ENCODE measurements at places on chromosomes 3 and 15.

DNA sequence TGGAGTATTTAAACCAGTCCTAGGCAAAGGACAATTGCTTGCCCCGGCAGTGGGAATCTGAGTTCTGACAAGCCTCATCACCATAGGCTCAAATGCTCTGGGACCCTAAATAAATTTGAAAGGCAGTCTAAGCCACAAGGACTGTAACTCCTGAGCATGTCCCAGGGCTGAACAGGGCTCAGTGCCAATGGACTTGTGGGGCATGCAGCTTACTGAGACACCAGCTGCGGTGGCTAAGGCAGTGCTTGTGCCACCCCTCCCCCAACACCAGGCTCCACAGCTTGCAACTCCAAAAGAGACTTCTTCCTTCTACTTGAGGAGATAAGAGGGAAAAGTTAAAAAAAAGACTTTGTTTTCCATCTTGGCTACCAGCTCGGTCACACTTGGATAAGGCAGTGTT is 289.7 kb upstream of the DCBLD2 start:
- DNase-seq = no peak

GRCh38 chr15:85826756-85827515 is 32.2 kb upstream of the KLHL25 start:
- DNase-seq = no peak

DNA sequence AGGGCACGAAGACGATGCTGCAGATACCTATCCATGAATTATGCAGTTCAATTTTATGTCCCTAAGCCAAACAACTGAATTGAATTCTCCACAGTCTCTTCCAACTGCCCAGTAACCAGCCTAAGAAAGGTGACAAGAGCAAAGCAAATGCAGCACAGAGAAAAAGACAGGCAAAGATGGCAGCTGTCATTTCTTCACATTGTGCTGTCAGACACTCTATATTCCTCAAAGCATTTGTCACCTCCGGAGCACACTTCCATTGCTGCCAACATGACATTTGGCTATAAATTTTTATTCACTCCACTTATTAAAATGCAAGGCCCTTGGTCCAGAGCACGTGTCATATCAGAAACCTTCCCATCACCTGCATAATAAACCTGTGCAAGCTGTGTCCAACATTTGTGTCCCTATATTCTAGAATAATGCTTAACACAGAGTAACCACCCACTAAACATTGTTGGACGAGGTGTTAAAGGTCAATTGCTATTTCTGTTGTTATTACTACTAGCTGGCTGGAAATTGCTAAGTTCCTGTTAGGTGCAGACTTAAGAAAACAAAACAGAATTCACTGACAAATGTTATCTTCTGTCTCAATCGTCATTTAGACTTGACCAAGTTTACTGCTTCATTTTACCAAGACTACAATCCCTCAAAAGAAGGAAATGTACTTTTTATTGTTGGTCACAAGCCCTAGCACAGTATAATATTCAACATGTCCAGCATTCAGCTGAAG is 89.7 kb downstream of the MAGI1 start:
- no peak for DNase-seq

- no peak for DNase-seq
These were observed 25.1 kb downstream of the VPS39 start for GRCh38 chr15:42182961-42183360.

GRCh38 chr15:40853241-40853890 is 9.5 kb downstream of the SPINT1 start:
- DNase-seq = no peak

GRCh38 chr3:65540666-65541065 is 498.1 kb downstream of the MAGI1 start:
- DNase-seq = no peak

- no peak for DNase-seq
These were observed 19.0 kb downstream of the SQOR start for GRCh38 chr15:45653702-45654424.

DNA sequence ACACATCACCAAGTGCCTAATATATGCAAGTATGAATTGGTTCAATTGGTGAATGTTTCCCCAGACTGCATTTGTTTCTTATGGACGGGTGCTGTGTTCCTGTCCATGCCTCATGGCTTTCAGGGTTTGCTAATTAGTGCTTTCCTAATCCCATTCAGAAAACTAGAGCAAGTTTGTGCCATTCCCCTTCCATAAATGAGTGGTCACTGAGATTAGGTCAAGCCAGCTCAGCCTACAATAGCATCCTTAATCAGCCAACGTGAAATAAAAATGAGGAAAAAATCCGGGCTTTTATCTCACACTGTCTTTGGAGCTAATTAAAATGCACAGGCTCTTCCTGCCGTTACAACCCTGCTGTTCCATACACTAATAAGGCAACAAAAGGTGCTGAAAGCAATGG is 788.8 kb downstream of the ROBO1 start:
- DNase-seq = no peak

DNA sequence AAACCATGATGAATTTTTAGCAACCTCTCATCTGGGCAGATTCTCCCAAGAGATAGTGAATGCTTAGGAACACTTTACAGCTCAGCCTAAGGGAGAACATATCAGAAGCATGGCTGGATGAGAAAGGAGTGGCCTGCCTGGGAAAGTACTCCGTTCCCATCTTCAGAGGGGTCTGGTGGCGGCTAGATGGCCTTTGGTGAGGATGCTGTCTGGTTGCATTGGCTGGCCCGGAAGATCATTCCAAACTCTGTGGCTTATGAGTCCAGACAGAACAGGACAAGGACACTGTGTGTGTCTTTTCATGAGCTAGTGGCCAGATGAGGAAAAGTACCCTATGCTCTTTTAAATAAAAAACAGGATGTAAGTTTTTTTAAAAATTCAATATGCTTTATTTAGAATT is 51.2 kb downstream of the CRTC3 start:
- DNase-seq = no peak

DNA sequence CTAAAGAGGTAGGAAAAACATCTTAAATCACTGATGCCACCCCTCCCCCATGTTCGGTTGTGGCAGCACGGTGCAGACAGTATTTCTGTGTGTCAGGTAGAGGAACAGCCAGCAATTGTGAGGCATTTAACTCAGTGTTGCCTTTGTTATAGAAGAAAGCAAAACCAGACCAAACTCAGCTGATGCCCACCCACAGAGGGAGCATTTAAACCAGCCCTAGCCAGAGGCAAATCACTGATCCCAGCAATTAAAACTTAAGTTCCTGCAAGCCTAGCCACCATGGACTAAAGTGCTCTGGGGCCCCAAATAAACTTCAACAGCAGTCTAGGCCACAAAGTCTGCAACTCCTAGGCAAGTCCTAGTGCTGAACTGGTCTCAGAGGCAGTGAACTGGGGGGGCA is 94.5 kb downstream of the CFAP20DC start:
- no peak for DNase-seq

DNA sequence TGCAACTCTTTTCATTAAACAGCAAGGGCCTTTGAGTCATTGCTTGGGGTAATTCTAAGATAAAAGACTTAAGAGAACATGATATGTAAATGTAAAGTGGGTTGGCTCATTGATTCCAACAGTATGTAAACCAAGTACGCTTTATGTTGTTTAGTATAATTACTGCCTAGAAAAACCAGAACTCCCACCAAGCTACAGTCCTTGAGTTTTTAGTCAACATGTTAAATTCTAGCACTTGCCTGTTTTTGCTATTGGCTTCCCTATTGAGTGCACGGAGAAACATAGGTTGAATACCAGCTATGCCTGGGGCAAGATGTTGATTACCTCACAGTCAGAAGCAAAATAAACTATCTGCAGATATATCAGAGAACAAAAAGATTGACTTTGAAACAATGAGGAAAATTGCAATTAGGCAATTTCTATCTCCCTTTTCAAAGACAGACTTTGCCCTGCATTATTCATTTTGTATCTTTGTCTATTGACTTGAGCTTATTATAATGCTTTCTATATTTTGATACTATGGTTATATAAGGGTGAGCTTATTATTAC is 179.3 kb downstream of the ZPLD1 start:
- no peak for DNase-seq

DNA sequence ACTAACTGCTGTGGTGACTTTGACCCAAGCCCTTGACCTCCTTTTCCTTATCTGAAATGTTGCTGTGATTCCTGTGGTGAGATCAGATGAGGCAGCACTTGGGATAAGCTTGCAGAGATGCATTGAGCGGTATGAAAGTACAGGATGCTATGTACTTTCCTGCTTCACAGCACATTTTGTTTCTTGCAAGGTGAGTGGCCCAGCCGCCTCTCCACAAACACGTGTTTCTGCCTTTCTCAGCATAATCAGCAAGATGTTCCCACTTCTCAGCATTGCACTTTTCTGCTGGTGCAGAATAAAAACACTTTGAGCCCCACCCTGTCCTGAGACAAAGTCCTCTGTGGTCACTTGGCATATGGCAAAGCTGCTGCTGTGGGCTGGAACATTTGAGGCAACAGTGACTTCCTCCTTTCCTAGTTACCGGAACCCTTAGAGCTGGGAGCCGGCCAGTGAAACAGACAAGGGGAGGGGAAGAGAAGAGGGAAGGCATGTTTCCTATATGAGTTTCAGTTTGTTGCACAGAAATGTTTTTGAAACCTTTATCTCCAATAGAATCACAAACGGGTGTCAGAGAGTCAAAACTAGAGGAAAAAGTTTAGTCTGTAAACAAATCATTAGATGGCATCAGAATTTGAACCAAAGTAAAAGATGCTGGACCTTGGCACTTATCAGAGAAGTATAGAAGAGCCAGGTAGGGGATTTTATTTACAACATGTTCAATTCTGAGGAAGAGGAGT is 5.0 kb downstream of the NUDT16 start:
- DNase-seq = no peak

- peak; percentile 1 for DNase-seq
These were observed at the start of gene LARP6 for GRCh38 chr15:70853973-70854665. Gene LARP6, minus strand, starts transcription at chr15:70854157. Its CDS starts 69 bp downstream, at chr15:70854088.

GRCh38 chr3:134003066-134003465 is 26.7 kb downstream of the SLCO2A1 start:
- no peak for DNase-seq

GRCh38 chr15:48823237-48823636 is 12.4 kb upstream of the CEP152 start:
- DNase-seq = no peak

GRCh38 chr3:40593351-40593750 is 68.6 kb downstream of the ZNF621 start:
- no peak for DNase-seq

DNA sequence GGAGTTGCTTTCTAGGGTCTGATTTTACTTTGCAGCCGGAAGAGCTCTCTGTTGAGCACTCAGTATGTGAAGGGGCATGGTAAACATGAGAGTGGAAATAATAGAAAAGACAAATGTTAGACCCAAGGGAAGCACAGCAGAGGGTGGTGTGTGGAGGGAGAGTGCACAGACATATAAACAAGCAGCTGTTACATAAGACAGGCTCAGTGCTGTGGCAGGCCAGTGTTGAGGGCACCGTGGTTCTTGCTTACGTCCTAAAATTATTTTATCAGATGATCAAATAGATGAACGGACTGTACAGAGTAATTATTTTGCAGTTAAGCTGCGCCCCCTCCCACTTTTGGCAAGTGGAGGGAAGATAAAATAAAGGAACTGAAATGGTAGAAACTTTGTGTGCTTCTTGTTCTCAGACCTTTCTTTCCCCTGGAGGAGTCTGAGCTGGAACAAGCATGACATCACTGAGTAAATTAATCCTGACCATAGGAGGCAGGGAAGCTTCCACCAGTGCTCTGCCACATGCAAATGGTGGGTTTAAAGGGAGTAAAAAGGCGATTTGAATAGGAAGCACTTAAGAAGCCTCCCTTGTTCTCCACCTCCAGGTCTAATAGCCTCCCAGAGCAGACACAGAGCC is 205.6 kb downstream of the IL20RB start:
- no peak for DNase-seq

GRCh38 chr3:10653866-10654611 is 148.7 kb upstream of the ATP2B2 start:
- DNase-seq = no peak

DNA sequence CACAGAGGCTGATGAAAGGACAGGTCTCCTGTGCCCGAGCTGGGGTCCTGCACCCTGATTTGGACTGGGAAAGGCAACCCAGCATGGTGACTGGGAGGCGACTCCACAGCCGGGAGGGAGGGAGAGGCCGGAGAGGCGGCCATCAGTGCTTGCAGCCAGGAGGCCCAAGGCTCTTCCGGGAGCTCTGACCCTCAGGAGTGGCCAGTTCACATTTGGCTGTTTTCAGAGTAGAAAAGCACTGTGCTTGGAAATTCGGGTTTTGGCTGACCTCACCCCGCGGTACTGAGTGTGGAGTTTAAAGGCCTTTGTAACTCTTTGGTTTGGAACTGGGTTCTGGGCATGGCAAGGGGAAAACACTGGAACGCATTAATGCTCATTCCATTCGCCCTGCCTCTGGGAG is 31.9 kb downstream of the SMAD6 start:
- no peak for DNase-seq

DNA sequence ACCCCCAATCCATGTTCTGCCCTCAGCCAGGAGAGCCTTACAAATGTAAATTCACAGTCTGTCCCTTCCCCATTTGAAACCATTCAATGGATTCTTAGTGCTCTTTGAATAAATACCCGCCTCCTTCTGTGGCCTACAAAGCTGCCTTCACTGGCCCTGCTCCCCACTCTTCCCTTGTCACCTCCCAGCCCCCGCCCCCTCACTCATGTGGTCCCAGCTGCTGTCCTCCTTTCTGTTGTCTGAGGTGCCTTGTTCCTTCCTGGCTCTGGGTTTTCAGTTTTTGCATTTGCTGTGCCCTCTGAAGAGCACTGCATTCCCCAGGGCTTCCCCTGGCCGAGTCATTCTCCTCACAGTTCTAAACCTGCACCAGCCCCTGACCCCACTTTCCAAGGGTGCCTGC is 3.2 kb downstream of the EFCAB12 start:
- DNase-seq = no peak

DNA sequence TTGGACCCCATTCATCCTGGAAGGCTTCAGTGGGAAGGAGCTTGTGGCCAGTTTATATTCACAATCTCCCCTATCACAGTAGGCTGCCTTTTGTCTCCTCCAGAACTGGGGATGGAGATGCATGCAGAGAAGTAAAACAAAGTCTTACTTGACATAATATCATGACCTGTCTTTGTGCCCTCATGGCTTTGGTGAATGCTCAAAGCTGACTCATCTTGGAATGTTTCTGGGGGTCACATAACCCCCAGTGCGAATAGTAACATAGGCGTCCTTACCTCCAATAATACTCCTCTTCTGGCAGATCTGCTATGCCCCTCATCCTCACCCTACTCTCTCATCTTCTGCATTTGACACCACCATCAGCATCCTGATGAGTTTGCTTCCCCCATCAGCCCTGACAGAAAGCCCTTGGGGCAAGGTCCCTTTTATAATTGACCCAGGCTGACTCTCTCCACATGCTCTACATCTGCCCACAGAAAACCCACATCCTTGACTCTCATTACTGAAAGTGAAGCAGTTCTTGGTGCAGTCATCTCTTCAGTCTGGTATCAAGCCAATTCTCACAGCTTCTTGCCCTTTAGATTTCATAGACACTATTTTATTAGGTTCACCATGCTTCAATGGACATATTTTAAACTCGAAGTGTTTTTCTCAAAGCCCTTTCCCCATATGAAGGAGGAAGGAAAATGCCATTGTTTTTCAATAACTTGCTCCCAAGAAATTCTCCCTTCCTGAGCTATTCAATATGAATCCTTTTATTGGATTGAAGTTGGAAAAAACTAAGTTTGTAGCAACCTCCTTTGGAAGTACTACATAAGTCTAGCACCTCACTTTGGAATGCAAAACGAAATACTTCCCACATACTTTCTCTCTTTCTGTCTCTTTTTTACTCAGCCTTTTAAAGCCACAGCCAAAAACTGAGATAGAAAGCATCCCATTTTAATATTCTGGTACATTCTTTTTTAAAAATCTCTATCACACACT is 36.6 kb downstream of the OSTN start:
- DNase-seq = no peak

GRCh38 chr3:5295191-5295690 is 107.7 kb downstream of the EDEM1 start:
- DNase-seq = no peak
